Right lobe of liver (tissue), 6 donors: ENCODE measurements at places on chromosomes 13 and 19.

DNA sequence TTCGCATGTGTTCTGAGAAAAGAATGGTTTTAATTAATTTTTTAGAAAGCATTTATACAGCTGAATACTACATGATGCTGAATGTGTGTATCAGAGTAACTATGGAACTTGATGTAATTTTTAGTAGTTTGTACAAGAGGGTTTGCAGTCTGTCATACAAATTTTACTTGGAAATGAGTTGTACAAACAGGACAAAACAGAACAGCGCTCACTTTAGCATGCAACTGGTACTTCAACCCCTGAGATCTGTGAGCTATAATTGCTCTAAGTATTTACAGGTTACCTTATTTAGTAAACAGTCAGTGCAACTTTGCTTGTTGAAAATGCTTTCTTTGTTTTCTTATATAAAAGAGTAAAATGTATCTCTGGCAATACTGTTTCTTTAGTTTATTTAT is 706 bp downstream of the TNFRSF19 start:
- no peak for DNase-seq
- no peaks in the 10 kb centered on the region for H3K36me3 ChIP-seq
- no peak overlapping the region for H3K4me3 ChIP-seq
- H3K27ac ChIP-seq = no peak overlapping the region
- no peaks in the 10 kb centered on the region for H3K4me1 ChIP-seq

- no peaks in the 10 kb centered on the region for H3K4me1 ChIP-seq
- no peak for DNase-seq
- no peaks in the 10 kb centered on the region for H3K36me3 ChIP-seq
- H3K27ac ChIP-seq = no peak overlapping the region
Observed at GRCh38 chr13:43815204-43815603, 28.4 kb upstream of the ENOX1 start.

GRCh38 chr13:29774830-29775229 is 75.6 kb downstream of the UBL3 start:
- H3K4me3 ChIP-seq = no peak overlapping the region
- no peaks in the 10 kb centered on the region for H3K4me1 ChIP-seq
- H3K36me3 ChIP-seq = no peaks in the 10 kb centered on the region
- H3K27ac ChIP-seq = no peak overlapping the region

- no peak overlapping the region for H3K4me3 ChIP-seq
- no peaks in the 10 kb centered on the region for H3K36me3 ChIP-seq
- no peaks in the 10 kb centered on the region for H3K27me3 ChIP-seq
- no peaks in the 10 kb centered on the region for H3K4me1 ChIP-seq
- DNase-seq = peak; percentile 20
Observed at GRCh38 chr19:33445442-33446329, 72.2 kb downstream of the CEBPG start.

DNA sequence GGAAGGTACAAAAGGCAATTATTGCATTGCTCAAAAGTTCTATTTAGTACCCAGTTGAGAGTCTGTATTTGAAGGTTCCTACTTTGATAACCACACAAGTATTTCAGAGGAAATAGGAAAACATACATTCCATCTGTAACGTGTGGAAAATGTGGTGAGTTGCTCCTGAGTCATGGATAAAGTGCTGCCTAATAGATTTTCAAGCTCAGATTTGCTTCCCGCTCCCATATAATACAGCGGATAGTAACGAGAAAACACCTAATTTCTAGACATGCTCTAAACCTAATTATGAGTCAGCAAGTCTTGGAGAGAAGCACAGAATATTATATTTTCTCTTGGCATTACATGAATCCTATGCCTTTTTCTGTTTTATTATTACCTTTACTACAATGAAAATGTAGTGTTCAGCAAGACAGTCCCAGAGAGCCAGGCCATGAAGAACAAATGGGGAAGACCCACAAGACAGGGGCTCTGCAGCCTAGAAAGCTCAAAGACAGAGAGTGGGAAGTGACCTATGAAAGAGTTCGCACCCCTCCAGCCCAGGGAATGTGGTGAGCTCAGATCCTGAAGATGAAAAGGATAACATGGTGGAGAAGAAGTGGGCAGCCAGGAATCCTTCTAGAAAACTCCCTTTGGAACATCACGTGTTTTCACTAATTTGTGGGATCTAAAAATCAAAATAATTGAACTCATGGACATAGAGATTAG is 116.1 kb downstream of the STARD13 start:
- peak overlapping the region; percentile 69 for H3K27ac ChIP-seq
- H3K4me3 ChIP-seq = no peak overlapping the region
- no peaks in the 10 kb centered on the region for H3K27me3 ChIP-seq

DNA sequence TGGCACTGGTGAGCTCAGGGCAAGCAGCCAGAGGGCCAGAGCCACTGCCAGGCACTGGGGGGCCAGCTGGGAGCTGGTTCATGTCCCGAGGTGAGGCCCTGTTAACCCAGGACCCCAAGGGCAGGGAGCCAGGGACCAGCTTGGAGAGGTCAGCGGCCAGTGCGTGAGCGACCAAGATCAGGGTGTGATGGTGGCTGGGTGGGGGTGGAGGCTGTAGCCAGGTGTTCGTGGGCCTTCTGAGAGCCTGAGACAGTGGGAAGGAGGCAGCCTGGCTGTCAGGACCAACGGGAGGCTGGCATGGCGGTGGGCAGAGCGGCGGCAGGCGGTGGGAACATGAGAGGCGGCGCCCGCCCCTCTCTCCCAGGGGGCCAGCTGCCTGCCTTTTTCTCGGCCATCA is 8.1 kb upstream of the KPTN start:
- H3K36me3 ChIP-seq = peaks cover 3% of the 10 kb centered on the region
- no peaks in the 10 kb centered on the region for H3K4me1 ChIP-seq
- no peak overlapping the region for H3K27ac ChIP-seq
- no peaks in the 10 kb centered on the region for H3K27me3 ChIP-seq
- no peak overlapping the region for H3K4me3 ChIP-seq
- DNase-seq = no peak

- H3K27ac ChIP-seq = no peak overlapping the region
- no peaks in the 10 kb centered on the region for H3K4me1 ChIP-seq
- no peak for DNase-seq
- no peaks in the 10 kb centered on the region for H3K27me3 ChIP-seq
- H3K36me3 ChIP-seq = no peaks in the 10 kb centered on the region
- no peak overlapping the region for H3K4me3 ChIP-seq
Observed at GRCh38 chr19:38291855-38292254, 12.2 kb upstream of the C19orf33 start.

GRCh38 chr13:24076109-24076508 is 84.4 kb upstream of the SPATA13 start:
- DNase-seq = peak; percentile 81
- H3K27me3 ChIP-seq = no peaks in the 10 kb centered on the region
- no peak overlapping the region for H3K4me3 ChIP-seq
- H3K4me1 ChIP-seq = peaks cover 18% of the 10 kb centered on the region
- H3K27ac ChIP-seq = peak overlapping the region; percentile 84
- H3K36me3 ChIP-seq = no peaks in the 10 kb centered on the region

GRCh38 chr13:76440568-76440967 is 445.6 kb downstream of the KCTD12 start:
- DNase-seq = no peak
- no peak overlapping the region for H3K4me3 ChIP-seq
- no peaks in the 10 kb centered on the region for H3K36me3 ChIP-seq
- H3K27ac ChIP-seq = no peak overlapping the region
- H3K27me3 ChIP-seq = no peaks in the 10 kb centered on the region
- no peaks in the 10 kb centered on the region for H3K4me1 ChIP-seq

DNA sequence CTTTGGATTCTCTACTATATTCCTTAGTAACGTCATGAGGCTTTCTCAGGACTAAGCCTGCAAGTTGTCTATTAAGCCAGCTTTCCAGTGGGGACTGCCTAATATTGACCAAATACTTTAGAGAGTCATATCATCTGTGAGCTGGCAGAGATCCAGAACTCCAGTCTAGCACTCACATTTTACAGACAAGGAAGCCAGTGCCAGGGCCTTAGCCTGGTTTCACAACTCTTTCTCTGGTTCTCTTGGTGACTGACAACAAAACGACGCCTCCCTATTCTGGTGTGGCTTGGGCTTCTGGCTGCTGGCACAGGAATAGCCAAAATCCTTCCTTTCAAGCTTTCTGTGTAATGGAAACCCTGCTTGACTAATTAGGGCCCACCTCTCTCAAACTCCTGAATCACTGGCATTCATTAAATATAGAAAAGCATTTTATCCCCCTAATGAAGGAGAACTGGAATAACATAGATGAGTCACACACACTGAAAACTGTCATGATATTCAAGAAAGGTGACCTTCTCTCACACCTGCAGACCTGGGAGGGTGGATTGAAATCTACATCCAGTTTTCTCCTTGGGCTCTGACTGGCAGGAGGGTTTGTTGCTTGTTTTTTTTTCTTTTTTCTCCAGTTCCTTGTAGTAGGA is 75.2 kb upstream of the UBL3 start:
- peak overlapping the region; percentile 68 for H3K27ac ChIP-seq
- no peaks in the 10 kb centered on the region for H3K4me1 ChIP-seq
- DNase-seq = peak; percentile 64
- H3K4me3 ChIP-seq = no peak overlapping the region
- no peaks in the 10 kb centered on the region for H3K27me3 ChIP-seq
- no peaks in the 10 kb centered on the region for H3K36me3 ChIP-seq

- no peaks in the 10 kb centered on the region for H3K27me3 ChIP-seq
- H3K4me3 ChIP-seq = no peak overlapping the region
- peak overlapping the region; percentile 35 for H3K27ac ChIP-seq
- H3K4me1 ChIP-seq = peaks cover 39% of the 10 kb centered on the region
- H3K36me3 ChIP-seq = no peaks in the 10 kb centered on the region
- DNase-seq = no peak
Observed at GRCh38 chr13:98307463-98308085, 130.5 kb upstream of the RNF113B start.

DNA sequence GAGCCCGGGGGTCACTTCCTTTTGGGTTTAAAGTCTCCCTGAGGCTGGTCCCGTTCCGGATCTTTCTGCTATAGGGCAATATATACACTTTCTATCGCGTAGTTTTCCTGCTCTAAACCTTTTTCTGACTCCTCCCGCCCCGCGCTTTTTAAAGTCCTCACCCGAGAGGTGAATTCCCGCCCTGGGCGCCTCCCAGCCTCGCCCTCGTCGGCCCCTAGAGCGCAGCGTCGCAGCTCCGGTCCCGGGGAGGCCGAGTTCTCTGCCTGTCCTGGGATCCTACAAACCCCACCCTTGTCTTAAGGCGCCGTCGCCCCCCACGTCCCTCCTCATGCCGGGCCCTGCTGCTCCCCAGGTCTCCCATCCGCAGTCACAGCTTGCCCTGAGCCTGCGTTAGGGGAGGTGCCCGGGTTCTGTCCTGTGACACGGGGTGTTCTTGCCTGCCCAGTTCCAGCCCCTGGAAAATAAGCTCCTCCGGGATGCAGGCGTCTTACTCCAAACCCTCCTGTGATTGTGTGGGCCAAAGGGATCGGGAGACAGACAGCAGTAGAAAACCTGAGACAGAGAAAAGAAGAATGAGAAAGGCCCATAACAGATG is 491 bp downstream of the ZNF525 start:
- no peaks in the 10 kb centered on the region for H3K27me3 ChIP-seq
- peak; percentile 25 for DNase-seq
- H3K4me3 ChIP-seq = peak overlapping the region; percentile 58
- H3K36me3 ChIP-seq = no peaks in the 10 kb centered on the region
- H3K27ac ChIP-seq = no peak overlapping the region
- no peaks in the 10 kb centered on the region for H3K4me1 ChIP-seq

DNA sequence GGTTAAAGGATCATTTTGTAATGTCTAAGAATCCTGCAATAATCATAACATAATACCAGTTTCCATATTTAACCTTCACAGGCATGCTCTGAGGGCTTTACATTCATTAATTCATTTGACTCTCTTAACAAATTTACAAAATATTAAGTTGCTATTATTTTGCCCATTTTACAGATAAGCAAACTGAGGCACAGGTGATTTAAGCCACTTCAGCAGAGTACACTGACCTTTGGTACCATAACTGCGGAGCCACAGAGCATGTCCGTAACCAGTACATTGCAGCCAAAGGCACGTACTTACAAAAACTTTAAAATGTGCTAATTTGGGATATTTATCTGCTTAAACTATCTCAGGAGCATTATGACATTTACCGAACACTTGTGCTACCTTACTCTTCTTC is 169.4 kb upstream of the MYO16 start:
- H3K27ac ChIP-seq = no peak overlapping the region
- H3K4me3 ChIP-seq = no peak overlapping the region

GRCh38 chr13:98411617-98412265 is 165.2 kb downstream of the STK24 start:
- DNase-seq = no peak
- no peaks in the 10 kb centered on the region for H3K36me3 ChIP-seq

- no peaks in the 10 kb centered on the region for H3K27me3 ChIP-seq
- H3K27ac ChIP-seq = no peak overlapping the region
Observed at GRCh38 chr19:18176367-18177310, 3.0 kb downstream of the IFI30 start.

- H3K27ac ChIP-seq = no peak overlapping the region
- H3K4me1 ChIP-seq = no peaks in the 10 kb centered on the region
- no peak overlapping the region for H3K4me3 ChIP-seq
- no peak for DNase-seq
- no peaks in the 10 kb centered on the region for H3K36me3 ChIP-seq
Observed at GRCh38 chr13:95833719-95834118, 156.8 kb downstream of the DNAJC3 start.

GRCh38 chr13:58729361-58729760 is 1097.8 kb downstream of the PCDH17 start:
- H3K27me3 ChIP-seq = no peaks in the 10 kb centered on the region
- H3K27ac ChIP-seq = no peak overlapping the region
- H3K4me1 ChIP-seq = no peaks in the 10 kb centered on the region
- no peak overlapping the region for H3K4me3 ChIP-seq
- no peaks in the 10 kb centered on the region for H3K36me3 ChIP-seq
- DNase-seq = no peak

GRCh38 chr19:41845051-41845590 is 279 bp downstream of the DMRTC2 start:
- no peak overlapping the region for H3K4me3 ChIP-seq
- DNase-seq = no peak
- no peaks in the 10 kb centered on the region for H3K36me3 ChIP-seq
- H3K27me3 ChIP-seq = no peaks in the 10 kb centered on the region
- H3K27ac ChIP-seq = no peak overlapping the region
